ENCODE measurements at places on chromosomes 13 and 19. TPM values are rescaled to one million over a fixed set of nuclear protein-coding genes. Genes with fewer than 3 reads are reported as not detected.

Gene CYP4F2
- total RNA-seq: not detected

Gene SLC25A41
- not detected for total RNA-seq

Gene TRPC4
- 0.84 TPM for total RNA-seq

Gene LGALS4
- total RNA-seq: 3.5 TPM

Gene TLE5
- 367 TPM for total RNA-seq

Gene PTPRH
- total RNA-seq: 1.00 TPM

Gene ZNF20
- 1.1 TPM for total RNA-seq

Gene SMIM44
- total RNA-seq: not detected

Gene DCT
- 0.26 TPM for total RNA-seq

Gene SERPINE3
- total RNA-seq: not detected

Gene CEACAM20
- not detected for total RNA-seq

Gene SIGLEC14
- total RNA-seq: 12.5 TPM

Gene KANK2
- total RNA-seq: 121 TPM

Gene ZNF560
- total RNA-seq: 0.16 TPM

Gene KLK14
- total RNA-seq: not detected

Gene IZUMO2
- total RNA-seq: not detected

Gene DYRK1B
- total RNA-seq: 8.8 TPM

Gene ZNF430
- total RNA-seq: 8.1 TPM

GRCh38 chr13:31011193-31011860, 78.9 kb downstream of the TEX26 start:
- no peak for DNase-seq

DNA sequence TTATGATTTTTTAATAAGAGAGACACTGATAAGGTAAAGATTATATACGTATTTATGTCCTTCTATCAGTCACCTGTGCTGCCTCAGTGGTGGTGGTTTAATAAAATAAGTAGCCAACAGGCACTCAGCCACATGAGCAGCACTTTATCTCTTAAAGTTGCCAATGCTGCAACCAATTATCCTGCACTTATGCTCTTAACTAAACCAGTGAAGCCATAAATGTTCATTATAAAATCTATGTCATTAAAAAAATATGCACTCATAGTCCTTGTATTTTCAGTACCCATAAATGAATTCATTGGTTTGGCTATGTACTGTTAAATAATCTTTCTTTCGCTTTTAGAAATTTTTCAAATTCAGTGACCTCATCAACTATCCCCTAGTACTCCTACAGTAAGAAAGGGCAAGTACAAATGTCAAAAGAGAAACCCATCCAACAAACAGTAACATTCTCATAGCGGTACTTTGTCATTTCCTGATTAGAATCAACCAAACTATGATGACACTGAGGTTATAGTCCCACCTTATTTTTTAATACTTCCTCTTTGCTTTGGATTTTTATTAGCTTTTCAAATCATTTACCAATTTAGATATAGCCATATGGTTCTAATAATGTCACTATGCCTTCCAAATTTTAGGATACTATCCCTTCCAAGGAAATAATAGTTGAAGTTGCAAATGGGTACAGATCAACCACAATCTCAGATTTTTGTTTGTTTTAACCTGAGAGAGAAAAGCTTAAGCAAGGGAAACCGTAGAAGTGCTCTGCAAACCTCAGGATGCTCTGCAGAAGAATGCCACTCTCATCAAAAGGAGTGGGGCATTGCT, 190.9 kb downstream of the KLF12 start:
- no peak for DNase-seq

DNA sequence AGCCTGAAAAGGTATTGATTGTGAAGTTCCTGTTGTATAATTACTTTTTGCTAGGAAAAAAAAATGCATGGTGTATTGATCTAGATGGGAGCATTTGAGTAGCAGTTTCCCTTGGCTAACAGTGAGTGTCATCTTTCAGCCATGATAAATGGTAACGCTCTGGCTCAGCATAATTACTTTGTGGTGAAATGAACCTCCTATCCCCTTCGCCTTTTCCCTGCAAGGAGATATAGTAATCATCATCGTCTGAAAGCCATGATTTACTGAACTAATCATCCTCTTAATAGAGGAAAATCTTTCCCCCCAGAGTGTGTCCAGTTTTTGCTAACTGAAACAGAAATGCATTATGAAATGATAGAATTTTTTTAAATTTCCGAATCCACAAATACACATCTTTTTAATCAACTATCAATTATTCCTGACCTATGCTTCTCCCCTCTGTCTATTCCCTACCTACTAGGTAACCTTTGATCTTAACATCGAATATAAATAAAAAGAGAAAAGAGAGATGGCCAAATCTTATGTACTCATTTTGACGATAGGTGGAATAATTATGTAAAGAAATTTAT, 88.7 kb downstream of the MAB21L1 start:
- no peak for DNase-seq

GRCh38 chr19:55592391-55593090, 6.8 kb downstream of the FIZ1 start:
- DNase-seq: no peak

GRCh38 chr19:31882709-31883108, 462.7 kb upstream of the ZNF507 start:
- no peak for DNase-seq

DNA sequence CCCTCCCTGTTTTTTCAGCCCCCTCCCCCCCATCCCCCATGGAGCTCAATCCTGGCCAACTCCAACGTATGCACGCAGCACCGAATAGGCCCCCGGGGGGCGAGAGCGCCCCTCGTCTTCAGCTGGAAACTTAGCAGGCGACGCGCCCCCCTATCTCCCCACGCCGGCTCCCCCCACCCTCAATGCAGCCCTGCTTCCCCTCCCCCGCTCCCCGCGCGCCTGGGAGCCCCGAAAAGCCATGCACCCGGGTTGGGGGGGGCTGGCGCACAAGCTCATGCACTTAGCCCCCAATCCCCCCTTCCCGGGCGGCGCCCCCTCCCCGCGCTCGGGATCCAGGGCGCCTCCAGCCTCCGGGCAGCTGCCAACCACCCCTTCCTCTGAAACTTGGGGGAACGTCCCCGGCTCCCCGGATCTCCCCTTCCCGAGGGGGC, 508 bp downstream of the ZBTB7A start:
- DNase-seq: no peak

DNA sequence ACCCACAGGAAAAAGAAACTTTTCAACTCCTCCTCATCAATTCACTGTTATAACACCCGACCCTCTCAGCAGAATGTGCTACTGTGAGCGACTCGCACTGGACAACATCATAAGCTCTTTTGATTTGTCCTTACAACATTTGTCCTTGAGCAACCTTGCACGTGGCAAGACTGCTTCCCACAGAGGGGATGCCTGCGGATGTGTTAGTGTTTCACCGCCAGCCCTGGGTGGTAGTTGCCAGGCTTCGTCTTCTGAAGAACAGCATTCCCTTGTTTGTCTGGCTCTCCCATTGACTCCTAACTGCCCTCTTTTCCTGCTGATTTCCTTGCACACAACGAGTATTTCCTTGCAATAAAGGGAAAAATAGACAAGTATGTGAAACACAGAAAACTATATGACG, 111.4 kb upstream of the SLC7A1 start:
- no peak for DNase-seq

DNA sequence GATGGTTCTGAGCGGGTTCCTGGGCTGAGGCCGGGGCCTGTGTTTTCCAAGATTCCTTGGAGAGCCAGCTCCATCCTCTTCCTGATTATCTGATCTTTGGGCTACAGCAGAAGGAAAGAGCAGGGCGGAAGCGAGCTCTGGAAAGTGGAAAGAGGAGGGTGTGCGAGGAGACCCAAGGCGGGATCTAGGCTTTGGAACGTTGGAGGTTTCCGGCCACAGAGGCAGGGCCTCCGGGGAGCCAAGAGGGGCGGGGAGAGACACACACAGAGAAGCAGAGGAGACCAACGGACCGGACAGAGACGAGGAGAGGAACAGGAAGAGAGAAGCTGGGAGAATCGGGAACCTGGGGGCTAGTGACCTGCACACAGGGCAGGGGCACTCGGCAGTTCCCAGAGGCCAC, at the start of gene CLEC11A:
CLEC11A (plus strand) TSS at position 296 of the 400 bp plus-strand sequence. CDS start 162 bp downstream, outside the sequence.
- no peak for DNase-seq

- DNase-seq: no peak
Measured at GRCh38 chr19:3691372-3691716, 8.9 kb downstream of the PIP5K1C start.

DNA sequence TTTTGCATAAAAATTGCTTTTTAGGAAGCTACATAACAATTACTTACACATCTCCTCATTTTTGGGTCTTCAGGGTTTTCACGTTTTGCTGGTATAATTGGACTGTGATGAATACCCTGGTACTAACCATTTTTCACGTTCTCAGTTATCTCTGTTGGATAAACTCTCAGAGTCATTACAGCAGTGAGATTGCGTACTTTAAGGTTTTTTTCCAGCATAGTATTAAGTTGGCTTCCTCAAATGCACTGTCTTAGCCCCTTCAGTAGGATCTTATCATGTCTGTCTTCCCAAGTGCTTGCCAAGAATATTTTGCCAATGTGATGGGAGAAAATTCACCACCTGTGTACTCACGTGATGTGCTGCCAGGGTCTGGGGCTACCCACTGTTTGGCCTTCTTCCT, 342.5 kb downstream of the TEX29 start:
- DNase-seq: no peak

- no peak for DNase-seq
Measured at GRCh38 chr13:102558029-102558428, 38.8 kb upstream of the TPP2 start.

GRCh38 chr13:55893540-55893939, 1247.2 kb upstream of the PRR20A start:
- no peak for DNase-seq

- no peak for DNase-seq
Measured at GRCh38 chr13:44007451-44007850, 127.7 kb downstream of the LACC1 start.

DNA sequence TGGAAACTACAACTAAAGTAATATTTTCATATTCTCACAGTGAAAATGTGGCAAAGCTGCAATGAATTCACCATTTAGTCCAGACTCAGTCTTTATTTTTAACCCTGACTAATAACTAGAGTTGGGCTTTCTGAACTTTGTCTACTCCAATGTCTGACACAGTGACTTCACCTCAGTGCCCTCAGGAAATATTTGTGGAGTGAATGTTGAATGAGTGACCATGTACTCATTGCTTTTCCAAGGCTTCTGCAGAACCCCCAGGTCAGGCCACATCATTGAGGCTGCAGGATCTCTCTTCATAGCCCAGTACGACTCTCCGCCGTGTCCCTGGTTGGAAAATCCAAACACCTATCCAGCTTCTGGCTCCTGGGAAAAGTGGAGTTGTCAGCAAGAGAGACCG, 1.8 kb downstream of the ZNF175 start:
- DNase-seq: no peak

- no peak for DNase-seq
Measured at GRCh38 chr13:107376341-107377125, 808.6 kb upstream of the ARGLU1 start.

GRCh38 chr13:96958286-96958891, 35.9 kb downstream of the OXGR1 start:
- no peak for DNase-seq

GRCh38 chr13:98482476-98483444, 94.1 kb downstream of the STK24 start:
- peak; percentile 92 for DNase-seq

GRCh38 chr19:15577184-15577771, 37.7 kb upstream of the CYP4F8 start:
- DNase-seq: peak; percentile 79

- DNase-seq: peak; percentile 53
Measured at GRCh38 chr13:30107521-30108136, 199.7 kb downstream of the KATNAL1 start.

All from mesenteric fat pad (tissue), 1 donor.